ENCODE measurements at places on chromosomes 6 and 20. TPM values are rescaled to one million over a fixed set of nuclear protein-coding genes. Genes with fewer than 3 reads are reported as not detected.

DNA sequence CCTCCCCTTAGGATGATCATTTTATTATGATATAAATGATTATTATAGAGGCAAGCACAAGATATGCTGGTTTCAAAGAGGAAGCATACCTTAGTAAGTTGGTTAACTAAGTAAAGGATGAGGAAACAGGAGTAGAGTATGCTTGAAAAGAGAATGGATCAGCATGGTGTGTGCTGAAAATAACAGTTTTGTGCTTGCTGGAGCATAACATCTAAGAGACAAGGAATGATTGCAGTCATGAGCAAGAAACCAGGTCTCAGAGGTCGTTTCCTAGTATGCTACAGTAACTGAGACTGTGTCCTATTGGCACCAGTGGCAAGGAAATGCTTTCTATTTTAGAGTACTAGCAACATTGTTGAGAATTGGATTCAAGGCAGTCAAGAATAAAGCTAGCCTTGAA lies 34.1 kb downstream of the CDC40 start:
- H3K4me1 ChIP-seq, result no peaks in the 10 kb centered on the region
- no peak overlapping the region for H3K4me3 ChIP-seq
- no peak overlapping the region for H3K27ac ChIP-seq
- no peak for DNase-seq
- H3K36me3 ChIP-seq, result peaks cover 43% of the 10 kb centered on the region

- DNase-seq, result no peak
- peaks cover 63% of the 10 kb centered on the region for H3K36me3 ChIP-seq
- H3K27ac ChIP-seq, result peak overlapping the region; percentile 94
Observed at GRCh38 chr6:106090001-106090400, 3.9 kb downstream of the PRDM1 start.

- no peaks in the 10 kb centered on the region for H3K36me3 ChIP-seq
- H3K4me3 ChIP-seq, result no peak overlapping the region
- DNase-seq, result no peak
- H3K4me1 ChIP-seq, result no peaks in the 10 kb centered on the region
Observed at GRCh38 chr6:115767931-115768330, 292.8 kb downstream of the FRK start.

GRCh38 chr20:40322941-40323340 lies 366.1 kb downstream of the MAFB start:
- H3K27ac ChIP-seq, result no peak overlapping the region
- no peak for DNase-seq
- H3K4me3 ChIP-seq, result no peak overlapping the region
- no peaks in the 10 kb centered on the region for H3K27me3 ChIP-seq

OOEP gene
- total RNA-seq, result not detected

MOG gene
- not detected for total RNA-seq

BTN1A1 gene
- total RNA-seq, result not detected

BTN2A1 gene
- total RNA-seq, result 19.6 TPM

DNA sequence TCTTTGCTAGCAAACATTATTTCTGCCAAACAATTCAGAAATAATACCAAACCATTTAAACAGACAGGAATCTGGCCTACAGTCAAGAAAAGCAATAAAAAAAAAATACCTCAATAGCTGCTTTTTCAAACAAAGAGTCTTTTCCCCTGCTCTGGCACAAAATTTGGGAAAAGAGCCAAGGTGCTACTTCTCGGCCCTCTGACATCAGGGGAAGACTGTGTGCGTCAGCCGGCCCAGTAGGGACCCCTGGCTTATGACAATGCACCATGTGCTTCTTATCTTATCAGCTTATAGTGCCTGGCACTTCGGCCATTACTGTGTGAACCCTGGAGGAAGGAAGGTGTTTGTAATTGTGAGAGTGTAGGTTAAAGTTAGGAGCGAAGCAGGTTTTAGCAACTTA lies 89.4 kb downstream of the PDE10A start:
- no peaks in the 10 kb centered on the region for H3K4me1 ChIP-seq
- no peak for DNase-seq
- H3K4me3 ChIP-seq, result no peak overlapping the region
- no peak overlapping the region for H3K27ac ChIP-seq
- H3K36me3 ChIP-seq, result no peaks in the 10 kb centered on the region
- H3K27me3 ChIP-seq, result no peaks in the 10 kb centered on the region

DNA sequence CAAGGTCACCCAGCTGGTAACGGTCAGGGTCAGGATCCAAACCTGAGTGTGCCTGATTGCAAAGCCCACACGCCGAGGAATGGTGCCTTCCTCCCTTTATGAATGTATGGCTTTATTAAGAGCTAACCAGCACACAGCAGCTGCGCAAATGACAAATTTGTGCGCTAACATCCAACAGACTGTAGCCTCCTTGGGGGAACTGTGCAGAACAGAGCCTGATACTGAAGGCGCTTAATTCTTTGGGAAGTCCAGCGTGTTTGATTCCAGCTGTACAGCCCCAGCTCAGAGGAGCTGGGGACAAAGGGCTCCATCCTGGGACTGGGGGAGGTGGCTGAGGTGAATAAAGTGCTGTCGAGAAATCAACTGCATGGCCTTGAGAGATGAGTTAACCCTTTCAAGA lies 75.7 kb upstream of the JARID2 start:
- no peak for DNase-seq
- H3K36me3 ChIP-seq, result no peaks in the 10 kb centered on the region
- peaks cover 8% of the 10 kb centered on the region for H3K4me1 ChIP-seq
- H3K4me3 ChIP-seq, result no peak overlapping the region

DNA sequence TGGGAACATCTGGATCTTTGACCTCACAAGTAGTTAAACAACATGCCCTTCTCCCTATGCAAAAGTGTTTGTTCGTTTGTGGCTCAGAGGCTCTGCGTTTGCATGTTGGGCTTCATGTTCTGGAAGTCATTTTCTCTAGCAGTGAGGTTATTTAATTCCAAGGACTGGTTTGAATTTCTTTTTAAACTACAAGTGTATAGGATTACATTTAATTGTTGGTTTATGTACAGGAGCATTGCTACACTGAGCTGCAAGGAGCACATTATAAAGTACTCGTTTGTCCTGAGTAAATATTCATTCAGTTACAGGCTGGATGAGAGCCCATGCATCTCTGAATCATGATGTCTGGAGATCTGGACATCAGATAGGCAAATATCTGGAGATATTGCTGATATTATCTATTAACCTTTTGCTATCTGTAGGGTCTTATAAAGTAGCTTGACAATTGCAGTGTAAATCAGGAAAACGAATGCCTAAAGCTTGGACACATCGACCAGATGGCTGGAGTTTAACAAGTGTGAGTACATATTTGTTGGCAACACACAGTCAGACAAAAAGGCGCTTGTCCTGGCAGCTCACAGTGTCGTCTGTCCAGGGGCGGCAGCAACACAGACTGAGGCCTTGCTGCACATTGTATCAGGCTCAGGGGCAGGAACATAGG lies 84.6 kb downstream of the PDE7B start:
- H3K4me3 ChIP-seq, result no peak overlapping the region
- no peaks in the 10 kb centered on the region for H3K36me3 ChIP-seq
- H3K27ac ChIP-seq, result no peak overlapping the region
- no peaks in the 10 kb centered on the region for H3K4me1 ChIP-seq
- no peaks in the 10 kb centered on the region for H3K27me3 ChIP-seq

GRCh38 chr6:14194483-14194882 lies 76.9 kb downstream of the CD83 start:
- no peaks in the 10 kb centered on the region for H3K4me1 ChIP-seq
- H3K4me3 ChIP-seq, result no peak overlapping the region
- no peaks in the 10 kb centered on the region for H3K36me3 ChIP-seq

GRCh38 chr20:5171064-5171789 lies 44.4 kb downstream of the CDS2 start:
- peaks cover 47% of the 10 kb centered on the region for H3K4me1 ChIP-seq
- peak overlapping the region; percentile 5 for H3K27ac ChIP-seq
- no peak overlapping the region for H3K4me3 ChIP-seq
- H3K36me3 ChIP-seq, result peaks cover 10% of the 10 kb centered on the region
- DNase-seq, result no peak

GRCh38 chr20:6680854-6681253 lies 86.6 kb upstream of the BMP2 start:
- no peak for DNase-seq
- H3K4me3 ChIP-seq, result no peak overlapping the region
- H3K27ac ChIP-seq, result no peak overlapping the region
- H3K36me3 ChIP-seq, result no peaks in the 10 kb centered on the region
- H3K4me1 ChIP-seq, result no peaks in the 10 kb centered on the region
- no peaks in the 10 kb centered on the region for H3K27me3 ChIP-seq

GRCh38 chr6:51614725-51615124 lies 472.7 kb downstream of the PKHD1 start:
- no peaks in the 10 kb centered on the region for H3K36me3 ChIP-seq
- H3K4me1 ChIP-seq, result no peaks in the 10 kb centered on the region
- H3K27ac ChIP-seq, result no peak overlapping the region
- H3K27me3 ChIP-seq, result no peaks in the 10 kb centered on the region

PARD6B gene
- total RNA-seq, result 8.2 TPM

RAET1L gene
- total RNA-seq, result not detected

HLA-DQB2 gene
- not detected for total RNA-seq

SLC32A1 gene
- total RNA-seq, result not detected

- H3K4me1 ChIP-seq, result peaks cover 9% of the 10 kb centered on the region
- DNase-seq, result no peak
- no peaks in the 10 kb centered on the region for H3K36me3 ChIP-seq
- H3K27ac ChIP-seq, result no peak overlapping the region
- H3K27me3 ChIP-seq, result no peaks in the 10 kb centered on the region
- no peak overlapping the region for H3K4me3 ChIP-seq
Observed at GRCh38 chr6:162798546-162799266, 70.9 kb downstream of the PACRG start.

DNA sequence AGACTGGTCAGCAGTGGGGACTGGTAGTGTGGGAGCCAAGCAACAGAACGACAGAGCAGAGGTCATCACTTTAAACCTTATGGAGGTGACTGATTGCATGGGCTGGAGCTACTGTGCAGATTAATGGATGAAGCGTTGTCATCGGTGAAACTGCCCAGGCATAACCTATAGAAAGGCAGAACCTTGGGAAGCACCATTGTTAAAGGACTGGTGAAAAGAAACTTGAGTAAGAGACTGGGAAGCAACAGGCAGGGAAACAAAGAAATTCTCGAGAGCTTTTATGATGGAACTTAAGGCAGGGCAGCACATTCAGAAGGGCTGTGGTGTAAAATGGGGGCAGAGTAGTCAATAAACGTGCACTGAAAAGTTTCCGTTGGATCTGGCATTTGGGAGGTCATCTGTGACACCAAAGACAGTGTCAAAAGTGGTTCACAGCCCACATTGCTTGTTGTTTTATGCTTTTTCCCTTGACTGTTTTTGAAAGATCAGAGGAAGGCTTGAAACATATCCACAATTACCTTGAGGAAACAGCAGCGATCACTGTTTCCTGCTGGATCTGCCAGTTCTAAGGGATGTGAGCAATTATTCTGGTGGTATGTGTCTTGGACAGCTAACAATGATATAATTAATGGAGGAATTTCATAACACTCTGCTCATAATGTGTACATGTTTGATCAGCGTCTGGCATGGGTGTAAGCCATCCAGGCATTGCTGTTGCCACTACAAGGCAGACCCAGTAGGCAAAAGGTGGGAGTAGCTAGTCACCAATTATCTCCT lies 62.7 kb downstream of the LRRC1 start:
- no peak for DNase-seq
- no peaks in the 10 kb centered on the region for H3K36me3 ChIP-seq
- peaks cover 26% of the 10 kb centered on the region for H3K4me1 ChIP-seq
- no peak overlapping the region for H3K27ac ChIP-seq
- H3K27me3 ChIP-seq, result no peaks in the 10 kb centered on the region

NHLRC1 gene
- total RNA-seq, result 0.10 TPM

DNA sequence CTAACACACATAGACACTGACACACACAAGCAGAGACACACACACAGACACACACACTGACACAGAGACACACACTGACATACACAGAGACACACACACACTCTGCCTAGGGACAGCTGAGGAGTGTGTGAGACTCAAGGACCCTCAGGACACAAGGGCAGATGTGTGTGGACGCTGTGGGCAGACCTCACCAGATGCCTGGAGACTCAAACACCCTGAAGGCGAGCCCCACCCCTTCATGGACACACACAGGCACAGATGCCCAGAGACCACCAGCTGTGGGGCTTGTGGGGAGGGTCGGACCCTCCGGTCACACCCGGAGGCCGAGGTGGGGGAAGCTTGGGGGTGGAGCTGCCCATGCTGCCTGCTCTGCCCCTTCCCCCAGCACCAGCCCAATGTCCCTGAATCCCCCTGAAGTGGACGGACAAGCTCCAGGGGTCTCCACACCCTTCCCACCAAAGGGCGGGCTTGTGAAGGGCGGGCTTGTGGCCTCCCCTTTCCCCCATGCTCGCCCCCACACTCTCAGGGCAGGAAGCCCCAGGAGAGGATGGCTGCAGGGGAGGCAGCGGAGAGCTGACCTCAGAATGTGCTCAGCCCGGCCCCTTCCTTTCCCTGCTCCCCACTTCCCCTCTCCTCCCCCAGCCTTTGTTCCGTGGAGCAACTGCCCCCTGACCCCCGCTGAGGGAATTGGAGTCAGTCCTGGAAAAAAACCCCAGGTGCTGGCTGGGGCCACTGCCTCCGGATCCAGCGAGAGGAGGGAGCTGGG lies 13.9 kb upstream of the ABHD16B start:
- no peak for DNase-seq
- no peak overlapping the region for H3K27ac ChIP-seq
- H3K36me3 ChIP-seq, result no peaks in the 10 kb centered on the region
- H3K27me3 ChIP-seq, result peaks cover 47% of the 10 kb centered on the region
- no peak overlapping the region for H3K4me3 ChIP-seq
- H3K4me1 ChIP-seq, result peaks cover 20% of the 10 kb centered on the region

CDSN gene
- not detected for total RNA-seq

DNA sequence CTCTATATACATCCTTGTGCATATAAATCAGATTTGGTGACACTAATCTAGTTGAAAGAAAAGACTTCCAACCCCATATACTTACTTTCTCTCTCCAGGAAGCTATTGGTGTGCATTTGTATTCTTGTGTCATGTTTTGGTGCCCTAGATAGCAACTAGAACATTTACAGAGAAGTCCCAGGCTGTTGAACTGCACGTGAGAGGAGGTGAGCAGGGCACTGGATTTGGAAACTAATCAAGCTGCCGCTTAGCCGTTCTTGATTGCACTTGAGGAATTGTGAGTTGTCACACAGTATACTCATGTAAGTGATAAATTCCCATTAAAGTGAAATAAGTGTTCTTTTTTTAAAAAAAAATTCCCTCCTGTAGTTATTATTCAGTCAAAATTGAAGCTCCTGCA lies 7.6 kb downstream of the WRNIP1 start:
- no peak for DNase-seq
- no peaks in the 10 kb centered on the region for H3K27me3 ChIP-seq
- H3K4me3 ChIP-seq, result no peak overlapping the region
- H3K4me1 ChIP-seq, result peaks cover 57% of the 10 kb centered on the region

All from activated CD4-positive, alpha-beta memory T cell treated with anti-CD3 and anti-CD28 coated beads for 36 hours (primary cell).